ENCODE measurements at places on chromosomes 16 and 17.

GRCh38 chr17:81821603-81822311 is 11.3 kb downstream of the MCRIP1 start:
- DNase-seq, result no peak

GRCh38 chr17:63573634-63574033 is 23.4 kb downstream of the DCAF7 start:
- DNase-seq, result no peak

DNA sequence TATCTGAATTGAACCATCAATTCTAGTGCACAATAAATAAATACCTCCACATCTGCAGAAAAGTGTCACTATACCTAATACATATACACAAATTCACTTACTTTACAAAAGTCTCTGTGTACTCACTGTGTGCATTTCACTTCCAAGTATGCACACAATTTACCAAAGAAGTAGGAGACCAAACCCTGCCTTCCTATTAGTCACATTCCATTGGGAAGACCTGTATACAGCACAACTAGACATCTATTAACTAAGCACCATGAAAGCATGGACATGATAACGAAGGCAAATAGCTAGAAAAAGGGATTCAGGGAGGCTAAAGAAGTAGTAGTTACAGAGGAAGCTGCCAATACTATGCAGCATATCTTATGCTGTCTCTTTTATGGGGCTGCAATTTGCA is 139.5 kb downstream of the SNX11 start:
- DNase-seq, result no peak

GRCh38 chr17:1197379-1197778 is 17.6 kb upstream of the ABR start:
- DNase-seq, result no peak

DNA sequence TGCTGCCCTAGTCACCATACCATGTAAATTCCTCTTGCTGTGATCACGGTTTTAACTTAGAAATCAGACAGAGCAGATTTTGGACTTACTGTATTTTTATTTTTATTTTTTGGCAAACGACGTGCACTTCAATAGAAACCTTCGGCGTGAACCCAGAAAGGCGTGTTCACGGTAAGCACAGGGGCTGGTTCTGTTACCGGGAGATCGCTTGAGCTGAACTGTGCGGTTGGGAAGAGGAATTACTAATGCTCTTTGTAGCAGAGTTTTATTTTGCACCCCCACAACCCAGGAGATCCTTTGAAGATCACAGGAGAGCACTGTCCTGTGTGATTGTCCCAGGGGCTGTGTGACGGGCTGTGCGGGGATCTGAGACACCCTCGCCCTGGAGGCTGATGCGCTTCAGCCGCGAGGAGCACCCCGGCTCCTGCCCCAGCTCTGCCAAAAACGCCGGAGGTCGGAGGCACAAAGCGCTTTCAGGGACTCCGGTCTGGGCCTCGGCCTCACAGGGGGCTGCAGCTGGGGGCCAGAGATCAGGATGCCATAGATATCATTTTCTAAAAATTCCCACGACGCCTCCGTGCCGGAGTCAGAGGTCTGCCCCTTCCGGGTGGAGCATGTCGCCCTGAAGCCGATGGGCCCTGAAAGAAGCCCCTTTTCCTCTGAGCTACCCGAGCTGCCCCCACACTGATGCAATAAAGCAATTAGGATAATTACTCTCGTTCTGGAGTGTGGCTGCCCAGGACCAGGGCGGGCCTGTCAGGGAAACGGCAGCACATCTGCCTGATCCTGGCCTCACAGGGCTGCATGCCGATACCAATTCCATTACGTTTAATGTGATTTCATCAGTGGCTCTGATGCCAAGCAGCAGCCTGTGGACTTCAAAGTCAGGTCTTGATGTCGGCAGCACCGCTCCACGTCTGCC is 71.8 kb downstream of the LMF1 start:
- DNase-seq, result no peak

- no peak for DNase-seq
Observed at GRCh38 chr17:76252040-76252954, 12.0 kb upstream of the RNF157 start.

- DNase-seq, result no peak
Observed at GRCh38 chr16:50956637-50957036, 194.4 kb downstream of the SALL1 start.

- DNase-seq, result no peak
Observed at GRCh38 chr17:28953444-28954118, 2.3 kb upstream of the PHF12 start.

GRCh38 chr16:2486645-2487516 is 12.0 kb downstream of the TBC1D24 start:
- DNase-seq, result peak; percentile 64

- no peak for DNase-seq
Observed at GRCh38 chr17:80312621-80313135, 52.0 kb downstream of the RNF213 start.

DNA sequence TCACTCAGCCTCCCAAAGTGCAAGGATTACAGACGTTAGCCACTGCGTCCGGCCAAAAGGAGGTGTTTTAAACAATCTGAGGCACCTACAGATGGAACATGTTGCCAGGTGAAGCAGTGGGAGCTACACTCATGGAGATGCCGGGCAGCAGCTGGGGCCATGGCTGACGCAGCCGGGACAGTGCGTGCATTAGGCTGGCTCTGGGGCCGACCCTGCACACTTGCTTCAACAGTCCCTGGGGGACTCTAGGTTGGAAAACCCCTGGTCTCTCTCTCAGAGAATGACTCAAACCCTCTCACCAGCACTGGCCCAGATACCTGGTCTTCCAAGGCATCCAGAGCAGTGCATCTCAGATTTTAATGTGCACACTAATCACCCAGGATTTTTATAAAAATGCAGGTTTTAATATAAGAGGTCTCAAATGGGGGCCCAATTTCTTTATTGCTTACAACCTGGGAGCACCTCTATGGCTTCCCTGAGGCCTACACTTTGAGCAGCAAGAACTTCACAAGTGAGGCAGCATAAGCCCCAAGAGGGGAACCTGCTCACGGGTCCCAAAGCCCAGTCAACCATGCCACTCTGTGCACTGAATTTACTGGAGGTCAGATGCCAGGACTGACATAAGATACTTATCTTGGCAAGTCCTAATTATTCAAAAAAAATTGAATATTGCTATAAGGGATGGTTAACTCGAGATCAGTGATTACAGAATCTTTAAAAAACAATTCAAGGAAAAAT is 70.8 kb upstream of the TRAP1 start:
- no peak for DNase-seq

GRCh38 chr16:56864960-56865359 is at the start of gene SLC12A3:
Gene SLC12A3 (plus strand): TSS chr16:56865207. CDS start chr16:56865236, 29 bp downstream.
- no peak for DNase-seq

GRCh38 chr17:3890878-3891219 is 2.0 kb downstream of the CAMKK1 start:
- no peak for DNase-seq

Data from stimulated activated CD4-positive, alpha-beta T cell treated with anti-CD3 and anti-CD28 coated beads, Interleukin-1b, Interleukin-23, amount 100 ng/mL, for 1 hour (primary cell).